Hematopoietic multipotent progenitor cell treated with erythropoietin and hydrocortisone succinate and interleukin-3 and kit ligand, for 8 days (in vitro differentiated cells): ENCODE measurements at places on chromosomes 4 and X.

DNA sequence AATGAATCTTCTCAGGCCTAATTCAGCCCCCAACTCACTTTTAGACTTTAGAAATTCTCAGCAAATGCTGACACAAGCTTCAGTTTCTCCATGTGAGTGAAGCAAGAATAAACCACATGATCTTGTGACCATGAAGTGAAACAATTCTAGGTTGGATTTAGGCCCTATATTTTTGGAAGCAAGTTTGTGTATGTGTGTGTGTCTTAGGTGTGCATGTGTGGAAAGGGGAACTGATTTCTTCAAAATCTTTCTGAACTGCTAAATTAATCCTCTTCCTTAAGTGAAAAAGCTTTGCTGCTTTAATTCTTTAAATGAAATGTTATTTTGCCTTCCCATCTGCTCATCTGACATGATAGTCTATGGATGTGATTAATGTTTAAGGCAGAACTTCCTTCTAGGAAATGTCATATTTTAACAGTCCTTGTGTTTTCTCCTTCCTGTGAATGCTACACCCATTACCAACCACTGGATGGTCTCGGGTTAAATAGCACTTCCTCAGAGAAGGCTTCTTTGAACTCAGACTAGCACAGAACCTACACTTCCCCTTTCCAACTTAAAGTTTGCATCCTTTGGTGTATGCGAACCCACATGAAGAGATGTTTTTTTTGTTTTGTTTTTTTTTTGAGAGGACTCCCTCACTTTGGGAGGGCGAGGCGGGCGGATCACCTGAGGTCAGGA is 1.2 kb upstream of the TMEM144 start:
- DNase-seq = peak; percentile 35

DNA sequence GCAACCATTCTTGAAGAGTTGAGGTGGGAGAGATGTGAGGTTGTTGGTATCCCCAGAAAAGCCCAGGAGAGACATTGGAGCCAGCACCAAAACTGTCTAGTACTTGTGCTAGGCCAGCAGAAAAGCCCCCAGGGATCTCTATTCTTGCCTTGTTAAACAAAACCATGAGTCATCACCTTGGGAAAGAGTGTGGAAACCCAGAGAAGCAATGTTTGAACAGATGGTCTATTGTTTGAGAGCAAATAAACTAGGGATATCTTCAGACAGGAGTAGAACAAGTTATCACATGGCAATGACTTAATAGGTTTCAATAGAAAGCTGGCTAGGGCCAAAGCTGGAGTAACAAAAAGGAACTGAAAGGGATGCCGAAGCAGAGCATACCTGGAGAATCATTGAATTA is 195.7 kb upstream of the CASK start:
- no peak for DNase-seq

DNA sequence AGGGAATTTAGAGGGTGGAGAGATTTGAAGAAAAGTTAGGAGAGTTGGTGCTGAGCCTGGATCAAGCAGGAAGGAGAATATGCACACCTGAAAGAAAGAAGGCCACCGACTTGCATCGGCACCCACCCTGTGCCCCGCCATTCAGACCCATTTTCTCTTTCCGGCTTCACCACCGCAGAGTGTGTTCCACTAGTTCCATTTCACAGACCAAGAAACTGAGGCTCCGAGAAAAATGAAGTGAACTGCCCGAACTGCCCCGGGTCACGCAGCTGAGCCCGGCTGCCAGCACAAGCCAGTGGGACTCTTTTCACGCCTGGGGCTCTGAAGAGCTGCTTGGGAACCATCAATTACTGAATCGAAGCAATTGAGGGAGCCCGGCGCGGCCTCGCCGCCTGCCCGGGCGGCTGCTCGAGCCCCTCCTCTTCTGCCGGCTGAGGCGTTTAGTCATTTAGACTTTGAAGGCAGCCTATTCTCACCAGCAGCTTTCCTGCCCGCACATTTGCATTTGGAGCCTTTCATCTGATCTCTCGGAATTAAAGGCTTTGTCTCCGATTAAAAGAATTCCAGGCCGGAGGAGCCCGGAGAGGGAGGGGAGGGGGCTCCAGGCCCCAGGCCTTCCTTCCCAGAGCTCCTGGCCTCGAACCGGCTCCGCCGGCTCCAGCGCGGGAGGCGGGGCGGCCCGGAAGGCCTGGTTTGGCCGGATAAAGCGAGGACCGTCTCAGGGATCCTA is 140.2 kb upstream of the PJA1 start:
- DNase-seq = no peak

DNA sequence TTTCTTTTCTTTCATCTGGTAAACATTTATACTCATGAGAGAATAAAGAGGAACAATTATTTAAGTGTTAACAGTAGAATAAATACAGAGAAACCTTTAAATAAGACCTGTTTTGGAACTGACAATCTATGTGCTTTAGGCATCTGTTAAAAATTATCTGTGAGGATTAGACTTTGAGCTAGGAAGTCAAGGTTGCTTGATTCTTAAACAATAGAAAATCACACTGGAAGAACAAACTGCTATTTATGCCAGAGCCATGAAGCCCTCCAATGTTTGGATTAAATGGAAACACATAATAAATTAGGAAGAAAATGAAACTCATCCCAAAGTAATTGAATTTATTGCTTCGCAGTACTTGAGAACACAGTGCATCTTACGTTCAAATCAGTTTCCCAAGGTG is 207.2 kb upstream of the NPY2R start:
- no peak for DNase-seq

DNA sequence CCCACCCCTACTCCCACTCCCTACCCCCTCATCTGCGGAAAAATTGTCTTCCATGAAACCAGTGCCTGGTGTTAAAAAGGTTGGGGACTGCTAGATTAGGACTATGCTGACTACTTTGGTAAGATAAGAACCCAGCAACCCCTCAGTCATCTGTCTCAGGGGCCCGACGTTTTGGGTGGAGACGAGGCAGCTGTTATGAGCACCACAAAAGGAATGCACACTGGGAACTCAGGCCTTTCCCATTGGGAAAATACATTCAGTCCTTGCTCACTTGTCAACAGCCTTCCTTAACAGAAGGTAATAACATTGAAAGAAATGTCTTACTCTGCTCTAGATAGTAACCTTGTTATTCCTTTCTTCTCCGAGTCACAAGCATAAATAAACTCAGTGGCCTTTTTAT is 310.8 kb downstream of the AFF2 start:
- DNase-seq = no peak

- DNase-seq = no peak
Observed at GRCh38 chr4:53537606-53538005, 53.7 kb downstream of the LNX1 start.

GRCh38 chr4:95524729-95525128 is 24.0 kb downstream of the UNC5C start:
- DNase-seq = no peak

DNA sequence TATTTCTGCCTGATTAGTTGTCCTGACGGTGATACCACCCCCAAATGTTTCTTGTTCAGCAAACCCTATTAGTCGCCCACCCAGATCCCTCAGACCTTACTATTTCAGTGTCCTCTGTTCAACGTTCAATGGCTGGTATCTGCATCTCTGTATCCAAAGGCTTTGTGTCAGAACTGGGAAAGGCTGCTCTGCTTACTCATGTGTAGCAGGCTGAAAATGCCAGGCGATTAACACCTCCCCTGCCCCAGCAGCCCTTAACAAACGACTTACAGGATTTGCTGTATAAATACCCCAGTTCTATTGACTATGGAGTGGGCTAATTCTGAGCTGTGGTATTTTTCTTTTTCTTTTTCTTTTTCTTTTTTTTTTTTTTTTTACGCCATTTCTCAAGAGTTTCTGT is 415.0 kb downstream of the ZNF674 start:
- no peak for DNase-seq

DNA sequence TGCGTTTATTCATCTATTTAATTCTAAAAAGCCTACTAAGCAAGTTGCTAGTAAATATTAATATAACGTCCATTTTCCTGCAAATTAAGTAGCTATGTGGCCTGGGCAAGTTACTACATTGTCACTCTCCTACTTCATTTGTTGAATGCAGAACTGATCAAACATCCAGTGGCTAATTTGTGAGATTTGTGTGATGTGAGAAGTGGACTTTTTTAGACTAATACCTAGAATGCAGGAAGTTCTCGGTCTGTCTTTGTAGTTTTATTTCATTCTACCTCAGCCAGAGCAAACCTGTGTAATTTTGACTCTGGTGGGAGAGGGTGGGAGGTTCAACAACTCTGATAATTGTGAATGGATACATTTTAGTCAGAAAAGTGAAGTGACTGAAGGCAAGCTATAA is 840 bp downstream of the GUF1 start:
- DNase-seq = no peak

GRCh38 chr4:147118528-147118927 is 172.9 kb upstream of the TTC29 start:
- no peak for DNase-seq

DNA sequence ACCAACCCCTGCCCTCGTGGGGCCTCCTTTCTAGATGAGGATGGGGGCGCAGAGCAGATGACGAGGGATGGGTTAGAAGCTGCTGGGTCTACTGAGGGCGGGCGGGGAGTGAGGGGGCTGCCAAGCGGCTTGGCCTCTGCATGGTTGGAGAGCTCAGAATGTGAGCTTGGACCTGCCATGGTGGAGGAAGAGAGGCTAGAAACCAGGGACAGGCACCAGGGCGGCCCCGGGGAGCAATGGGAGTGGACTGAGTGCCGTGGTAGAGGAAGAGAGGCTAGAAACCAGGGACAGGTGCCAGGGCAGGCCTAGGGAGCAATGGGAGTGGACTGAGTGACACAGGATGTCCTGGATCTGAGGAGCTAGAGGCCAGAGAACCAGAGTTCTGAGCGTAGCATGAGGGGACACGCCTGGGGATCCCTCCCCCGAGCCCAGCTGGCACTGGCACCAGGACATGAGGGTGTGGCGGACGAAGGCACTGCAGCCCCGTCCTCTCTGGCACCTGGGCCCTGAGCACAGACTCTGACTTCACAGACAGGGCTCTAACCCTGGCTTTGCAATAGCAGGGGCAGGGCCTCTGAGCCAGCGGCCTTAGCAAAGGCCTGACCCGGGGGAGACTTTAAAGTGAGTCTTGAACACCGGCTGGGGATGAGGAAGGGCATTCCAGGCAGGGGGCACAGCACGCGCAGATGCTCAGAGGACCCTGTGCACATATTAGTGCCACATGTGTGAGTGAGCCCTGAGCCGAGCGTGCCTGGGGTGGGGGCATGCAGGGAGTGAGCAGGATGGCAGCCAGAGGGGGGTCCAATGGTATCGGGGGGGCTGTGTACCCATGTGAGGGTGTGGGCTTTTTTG is 214.0 kb upstream of the PSAPL1 start:
- no peak for DNase-seq

DNA sequence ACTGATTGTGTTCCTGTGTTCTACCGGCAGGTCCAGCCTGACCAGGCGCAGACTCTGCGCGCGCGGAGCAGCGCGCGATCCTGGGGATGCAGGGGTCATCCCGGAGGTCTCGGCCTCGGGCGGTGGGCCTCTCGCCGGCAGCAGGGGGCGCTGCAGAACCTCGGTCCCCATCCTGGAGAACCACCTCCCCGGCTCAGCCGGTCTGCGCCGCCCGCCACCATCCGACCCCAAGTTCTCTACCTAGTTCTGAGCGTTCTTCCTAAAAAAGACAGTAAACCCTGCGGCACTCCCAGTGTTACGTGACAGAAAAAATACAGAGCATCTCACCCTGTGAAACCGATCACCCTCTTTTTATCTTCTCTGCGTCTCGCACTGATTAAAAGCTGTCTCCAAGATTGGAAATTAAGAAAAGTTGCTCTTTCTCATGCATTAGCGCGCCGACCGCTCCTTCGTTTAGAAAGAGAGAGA is 1.6 kb downstream of the TRPC3 start:
- peak; percentile 38 for DNase-seq

GRCh38 chrX:139106069-139106468 is 394.6 kb upstream of the FGF13 start:
- no peak for DNase-seq

- DNase-seq = no peak
Observed at GRCh38 chr4:163385466-163385865, 41.8 kb downstream of the NPY5R start.

- DNase-seq = no peak
Observed at GRCh38 chr4:71830-72229, 18.7 kb downstream of the ZNF595 start.

DNA sequence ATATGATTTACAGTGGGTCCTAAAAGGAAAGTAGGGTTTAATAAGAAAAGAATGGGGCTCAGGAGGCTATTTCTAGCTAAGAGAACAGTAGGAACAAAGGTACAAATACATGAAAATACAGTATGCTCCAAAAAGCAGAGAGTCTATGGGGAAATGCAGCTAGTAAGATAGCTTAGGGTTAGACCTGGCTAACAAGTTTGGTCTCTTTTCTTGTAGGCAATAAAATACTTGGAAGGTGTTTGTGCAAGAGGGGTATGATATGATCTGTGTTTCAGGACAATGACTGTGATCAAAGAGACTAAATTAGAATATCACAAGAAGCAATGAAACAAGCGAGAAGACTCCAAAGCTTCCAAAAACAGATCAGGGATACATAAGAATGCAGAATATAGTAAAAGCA is 33.5 kb upstream of the SH3KBP1 start:
- no peak for DNase-seq

DNA sequence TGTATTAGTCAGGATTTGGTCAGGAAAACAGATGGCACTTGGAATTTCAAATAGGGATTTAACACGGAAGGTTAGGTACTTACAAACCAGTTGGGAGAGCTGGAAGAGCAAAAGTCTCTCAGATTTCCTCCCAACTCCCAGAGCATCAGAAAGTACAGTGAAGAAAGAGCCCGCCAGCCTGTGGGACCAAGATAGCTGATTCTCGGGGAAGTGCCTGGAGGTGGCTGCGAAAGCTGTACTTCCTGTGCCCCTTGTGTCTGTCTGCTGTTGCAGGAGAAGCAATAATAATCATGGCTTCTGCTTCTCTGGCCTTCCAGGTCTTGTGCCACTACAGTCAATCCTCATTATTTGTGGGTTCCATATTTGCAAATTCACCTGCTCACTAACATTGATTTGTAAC is 221.0 kb upstream of the BCOR start:
- no peak for DNase-seq

DNA sequence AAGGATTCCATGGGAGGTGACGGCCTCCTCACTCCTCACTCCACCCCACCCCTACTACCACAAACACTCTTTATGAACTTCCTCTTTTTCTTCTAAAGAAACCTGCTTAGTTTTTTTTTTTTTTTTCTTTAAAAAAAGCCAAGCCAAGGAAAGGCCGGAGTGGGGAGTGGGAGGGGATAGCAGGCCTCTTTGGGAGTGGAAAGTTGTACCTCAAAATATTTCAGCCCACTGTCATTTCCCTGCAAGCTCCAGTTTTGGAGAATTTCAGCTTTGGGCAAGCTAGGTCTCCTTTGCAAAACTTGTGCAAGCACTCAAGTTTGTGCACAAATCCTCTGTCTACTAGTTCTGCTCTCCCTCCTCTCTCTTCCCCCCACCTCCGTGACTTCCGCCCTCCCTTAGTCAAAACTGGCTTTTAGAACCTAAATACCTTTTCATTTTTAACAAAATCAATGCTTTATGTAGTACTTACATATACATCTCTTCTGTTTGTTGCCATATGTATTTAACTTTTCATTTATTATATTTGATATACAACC is 512 bp upstream of the ANTXR2 start:
- DNase-seq = peak; percentile 10

DNA sequence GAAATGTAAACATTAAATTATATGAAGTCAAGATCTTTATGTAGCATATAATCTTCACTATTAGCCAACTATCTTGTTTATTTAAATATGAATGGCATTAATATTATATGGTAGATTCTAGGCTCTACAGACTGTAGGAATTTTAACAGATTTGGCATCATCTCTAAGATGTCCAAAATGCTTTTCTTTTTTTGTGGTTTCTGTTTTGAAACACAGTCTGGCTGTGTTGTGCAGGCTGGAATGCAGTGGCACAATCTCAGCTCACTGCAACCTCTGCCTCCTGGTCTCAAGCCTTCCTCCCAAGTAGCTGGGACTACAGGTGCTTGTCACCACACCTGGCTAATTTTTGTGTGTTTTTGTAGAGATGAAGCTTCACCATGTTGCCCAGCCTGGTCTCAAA is 76.2 kb downstream of the ELOVL6 start:
- DNase-seq = no peak
